Inflammatory macrophage (primary cell): ENCODE measurements at places on chromosomes 1 and 21.

DNA sequence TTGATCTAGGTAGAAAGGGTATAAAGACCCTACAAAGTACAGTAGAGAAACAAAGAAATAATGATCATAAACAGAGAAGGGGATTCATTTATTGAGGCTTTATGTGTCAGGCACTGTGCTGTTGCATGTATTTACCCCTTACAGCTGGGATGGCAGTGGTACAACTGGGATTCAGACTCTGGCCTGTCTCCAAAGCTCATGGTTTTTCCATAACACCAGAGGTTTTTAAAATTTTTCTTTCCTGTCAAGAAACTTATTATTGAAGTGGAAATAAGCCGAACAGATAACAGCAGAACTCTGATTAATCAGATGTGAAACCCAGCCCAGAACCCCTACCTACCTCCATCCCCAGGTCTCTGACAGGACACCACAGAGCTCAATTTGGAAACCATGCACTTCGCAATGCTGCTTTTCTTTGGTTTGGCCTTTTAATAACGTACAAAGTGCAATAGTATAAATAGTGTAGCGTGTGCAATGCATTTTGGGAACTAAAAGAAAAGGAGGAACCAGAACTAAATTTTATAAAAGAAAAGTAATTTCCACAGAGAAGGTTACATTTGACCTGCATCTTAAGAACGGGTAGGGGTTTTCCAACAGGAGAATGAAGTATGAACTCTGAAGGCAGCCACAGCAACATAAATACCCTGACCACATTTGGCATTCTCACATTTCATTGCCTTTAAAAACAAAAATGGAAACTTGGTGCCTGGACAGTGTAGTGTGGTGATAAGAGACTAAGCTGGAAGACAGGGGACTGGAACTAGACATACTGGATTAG is 92.0 kb upstream of the S1PR1 start:
- DNase-seq: peak; percentile 23

DNA sequence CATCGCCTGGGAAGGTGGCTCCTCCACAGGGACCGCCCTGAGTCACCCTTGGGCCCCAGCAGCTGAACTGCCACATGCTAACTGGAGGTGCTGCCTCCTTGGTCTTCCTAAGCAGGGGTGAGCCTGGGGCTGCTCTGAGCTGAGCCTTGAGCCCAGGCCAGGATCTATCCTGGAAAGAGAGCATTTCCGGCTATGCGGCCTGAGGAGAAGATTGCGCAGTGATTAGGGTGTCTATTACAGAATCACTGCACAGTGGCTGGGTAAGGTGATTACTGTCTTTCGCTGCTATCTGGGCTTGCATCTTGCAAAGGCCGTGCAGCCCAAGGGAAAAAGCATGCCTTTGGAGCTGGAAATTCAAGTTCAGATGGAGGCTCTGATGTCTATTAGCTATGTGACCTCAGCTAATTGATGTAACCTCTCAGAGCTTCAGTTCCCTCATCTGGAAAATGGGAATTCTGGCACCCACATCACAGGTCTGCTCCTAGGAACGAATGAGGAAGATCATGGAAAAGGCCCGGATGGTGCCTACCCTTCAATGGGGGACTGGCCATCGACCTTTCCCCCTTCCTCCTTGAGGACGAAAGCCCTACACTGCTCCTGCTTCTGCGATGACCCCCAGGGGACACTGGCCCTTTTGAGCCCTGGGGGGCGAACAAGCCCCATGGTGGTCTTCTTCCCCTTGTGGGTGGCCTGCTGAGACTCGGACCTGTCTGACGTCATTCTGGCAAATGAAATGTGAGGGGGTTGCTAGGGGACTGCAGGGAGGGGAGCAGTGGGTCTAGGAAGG is 38.0 kb downstream of the GPR161 start:
- DNase-seq: no peak

- no peak for DNase-seq
These were observed 17.9 kb downstream of the PLPP3 start for GRCh38 chr1:56561227-56562019.

DNA sequence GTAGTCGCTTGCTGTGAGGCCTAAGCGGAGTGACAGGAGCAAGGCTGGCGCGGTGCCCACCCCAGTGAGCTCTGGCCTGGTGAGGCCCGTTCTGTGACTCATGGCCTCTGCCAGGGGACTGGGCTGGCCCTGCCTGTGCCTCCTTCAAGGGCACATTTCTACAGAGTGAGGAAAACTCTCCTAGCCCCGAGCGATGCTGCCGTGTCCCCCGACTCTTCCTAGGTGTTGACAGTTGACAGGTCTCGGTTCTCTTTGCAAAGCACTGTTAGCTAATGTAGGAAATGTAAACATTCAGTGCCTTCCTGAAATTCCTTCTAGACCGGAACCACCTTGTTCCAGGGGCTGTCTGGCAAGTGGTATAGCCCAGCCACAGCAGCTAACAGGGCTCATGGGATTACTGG is 43.9 kb downstream of the ABCG1 start:
- peak; percentile 28 for DNase-seq

DNA sequence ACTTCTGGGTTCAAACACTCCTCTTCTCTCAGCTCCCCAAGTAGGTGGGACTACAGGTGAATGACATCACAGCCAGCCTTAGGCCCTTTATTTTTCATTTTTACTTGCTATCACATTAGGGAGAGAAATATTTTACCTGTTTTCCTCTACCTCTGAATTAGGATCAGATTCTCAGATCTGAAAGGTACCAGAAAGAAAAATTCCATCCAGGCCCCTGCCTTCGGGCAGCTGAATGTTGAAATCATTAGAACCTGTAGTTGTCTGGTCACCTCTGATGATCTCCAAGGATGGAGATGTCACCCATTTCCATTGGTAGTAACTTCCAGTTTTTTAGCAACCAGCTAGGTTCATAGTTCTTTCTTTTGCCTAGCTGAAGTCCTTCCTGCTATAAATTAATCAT is 175.6 kb upstream of the TNR start:
- DNase-seq: no peak

GRCh38 chr1:174623324-174624035 is 175.7 kb downstream of the GPR52 start:
- no peak for DNase-seq

DNA sequence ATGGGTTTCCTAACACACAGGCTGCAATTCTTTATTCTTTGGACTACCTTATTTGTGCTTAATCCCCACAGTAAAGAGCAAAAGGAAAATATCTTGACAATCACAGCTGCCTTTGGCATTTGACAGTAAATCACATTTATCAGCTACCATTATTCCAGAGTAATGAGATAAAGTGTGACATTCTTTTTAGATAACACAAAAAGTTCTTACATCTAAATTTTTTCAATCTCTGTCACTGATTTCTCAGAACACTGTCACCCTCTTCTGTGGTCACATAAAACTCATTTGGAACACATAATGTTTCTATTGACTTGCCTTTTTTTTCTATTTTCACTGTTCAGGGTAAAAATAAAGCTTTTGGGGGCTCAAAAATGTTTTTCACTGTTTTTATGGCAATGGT is 484.6 kb downstream of the LTN1 start:
- DNase-seq: no peak

DNA sequence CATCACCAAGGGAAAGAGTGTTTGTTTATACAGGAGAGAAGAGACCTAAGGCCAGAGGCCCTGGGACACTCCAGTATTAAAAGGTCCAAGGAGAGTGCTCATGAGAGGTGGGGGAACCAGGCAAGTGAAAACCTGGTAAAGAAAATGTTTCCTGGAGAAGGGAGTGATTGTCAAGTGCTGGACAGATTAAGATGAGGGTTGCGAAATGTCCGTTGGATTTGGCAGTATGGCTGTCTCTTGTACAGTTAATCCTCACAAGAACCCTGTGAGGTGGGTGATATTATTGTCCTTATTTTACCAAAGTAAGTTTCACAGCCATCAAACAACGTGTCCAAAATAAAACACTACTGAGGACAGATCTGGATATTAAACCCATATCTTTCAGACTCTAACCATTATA is 44.2 kb downstream of the RPAP2 start:
- DNase-seq: no peak
